Esophagus muscularis mucosa (tissue), 4 donors: ENCODE measurements at places on chromosomes 5 and 9. TPM values are rescaled to one million over a fixed set of nuclear protein-coding genes. Genes with fewer than 3 reads are reported as not detected.

- peaks cover 34% of the 10 kb centered on the region for H3K4me1 ChIP-seq
- H3K27me3 ChIP-seq = no peaks in the 10 kb centered on the region
- no peaks in the 10 kb centered on the region for H3K36me3 ChIP-seq
- peak overlapping the region; percentile 90 for H3K27ac ChIP-seq
- DNase-seq = no peak
- H3K4me3 ChIP-seq = peak overlapping the region; percentile 89
These were observed 501 bp upstream of the MAP1B start for GRCh38 chr5:72106817-72107130.

DNA sequence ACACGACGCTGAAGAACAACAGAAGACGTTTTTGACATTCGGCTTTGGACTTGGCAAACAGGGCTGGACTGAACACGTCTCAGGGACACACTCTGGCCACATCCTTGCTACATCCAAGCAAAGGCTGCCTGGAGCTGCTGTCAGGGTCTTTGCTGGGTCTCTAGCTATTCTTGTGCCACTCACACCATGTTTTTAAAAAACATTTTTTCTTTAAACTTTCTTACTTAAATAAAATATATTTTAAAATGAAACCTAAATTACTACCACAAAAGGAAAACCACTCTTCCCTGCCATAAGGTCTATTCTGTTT lies 128.3 kb upstream of the PHYKPL start:
- H3K27ac ChIP-seq = no peak overlapping the region
- no peak overlapping the region for H3K4me3 ChIP-seq
- no peaks in the 10 kb centered on the region for H3K36me3 ChIP-seq
- no peak for DNase-seq
- peaks cover 2% of the 10 kb centered on the region for H3K27me3 ChIP-seq

DNA sequence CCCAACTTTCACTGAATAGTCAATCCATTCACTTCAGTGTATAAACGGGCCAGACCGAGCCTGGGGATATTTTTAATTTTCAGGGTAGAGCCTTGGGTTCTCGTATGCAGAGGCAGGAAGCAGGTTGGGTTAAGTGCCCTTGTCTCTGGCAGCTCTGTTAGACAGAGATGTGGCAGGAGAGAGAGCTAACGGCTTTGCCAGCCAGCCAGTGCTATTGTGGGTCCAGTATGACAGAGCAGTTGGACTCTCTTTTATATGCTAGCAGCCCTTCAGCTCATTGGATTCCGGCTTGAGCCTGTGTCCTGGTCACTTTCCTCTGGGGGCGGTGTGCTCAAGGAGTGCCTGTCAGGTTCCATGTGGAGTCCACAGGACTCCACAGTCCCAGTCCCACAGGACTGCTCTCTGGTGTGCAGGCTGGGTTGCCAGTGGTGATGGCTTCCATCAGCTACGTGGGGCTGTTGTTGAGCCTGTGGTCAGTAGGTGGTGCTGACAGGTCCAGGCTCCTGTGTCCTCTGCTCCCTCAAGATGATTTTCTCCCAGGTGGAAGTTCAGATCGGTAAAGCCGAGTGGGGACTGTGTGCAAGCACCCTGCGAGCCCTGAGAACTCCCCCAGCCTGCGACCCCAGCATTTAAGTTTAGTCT lies 14.3 kb downstream of the CLTA start:
- H3K4me3 ChIP-seq = no peak overlapping the region
- H3K27ac ChIP-seq = no peak overlapping the region
- H3K4me1 ChIP-seq = peaks cover 32% of the 10 kb centered on the region
- no peaks in the 10 kb centered on the region for H3K27me3 ChIP-seq
- H3K36me3 ChIP-seq = peaks cover 73% of the 10 kb centered on the region
- no peak for DNase-seq

GRCh38 chr9:84667571-84668195 lies 1.8 kb upstream of the NTRK2 start:
- H3K36me3 ChIP-seq = no peaks in the 10 kb centered on the region
- no peak overlapping the region for H3K27ac ChIP-seq
- peaks cover 35% of the 10 kb centered on the region for H3K4me1 ChIP-seq
- no peaks in the 10 kb centered on the region for H3K27me3 ChIP-seq
- no peak for DNase-seq

CARD19 gene
- total RNA-seq = 73.7 TPM

DNA sequence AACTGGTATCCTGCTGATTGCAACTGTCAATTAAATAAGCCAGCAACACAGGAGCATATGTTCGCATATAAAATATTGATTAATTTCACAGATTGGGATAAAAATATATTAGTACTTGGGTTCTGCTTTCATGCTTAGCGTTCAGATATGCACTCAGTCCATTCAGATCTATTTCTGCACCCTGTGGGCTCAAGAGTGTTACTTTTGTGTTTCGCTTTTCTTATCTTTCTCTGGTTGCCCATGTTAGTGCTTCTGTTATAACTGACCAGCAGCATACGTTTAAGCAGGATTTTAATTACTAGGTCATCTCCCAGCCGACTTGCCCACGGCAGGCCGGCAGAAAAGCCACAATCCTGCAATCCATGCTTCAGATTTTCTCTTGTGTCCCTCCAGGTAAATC lies 289.1 kb downstream of the EBF1 start:
- H3K27me3 ChIP-seq = no peaks in the 10 kb centered on the region
- no peak overlapping the region for H3K4me3 ChIP-seq
- no peak for DNase-seq
- H3K36me3 ChIP-seq = no peaks in the 10 kb centered on the region
- H3K27ac ChIP-seq = no peak overlapping the region

EGR1 gene
- 138 TPM for total RNA-seq

- peaks cover 8% of the 10 kb centered on the region for H3K36me3 ChIP-seq
- no peak overlapping the region for H3K27ac ChIP-seq
- H3K4me1 ChIP-seq = peaks cover 24% of the 10 kb centered on the region
- DNase-seq = no peak
- H3K27me3 ChIP-seq = no peaks in the 10 kb centered on the region
- H3K4me3 ChIP-seq = no peak overlapping the region
These were observed 150.3 kb downstream of the UNC13B start for GRCh38 chr9:35311891-35312639.

GRCh38 chr5:67400752-67401151 lies 204.2 kb upstream of the CD180 start:
- no peak for DNase-seq
- peaks cover 29% of the 10 kb centered on the region for H3K4me1 ChIP-seq
- no peak overlapping the region for H3K27ac ChIP-seq
- no peaks in the 10 kb centered on the region for H3K27me3 ChIP-seq

DNA sequence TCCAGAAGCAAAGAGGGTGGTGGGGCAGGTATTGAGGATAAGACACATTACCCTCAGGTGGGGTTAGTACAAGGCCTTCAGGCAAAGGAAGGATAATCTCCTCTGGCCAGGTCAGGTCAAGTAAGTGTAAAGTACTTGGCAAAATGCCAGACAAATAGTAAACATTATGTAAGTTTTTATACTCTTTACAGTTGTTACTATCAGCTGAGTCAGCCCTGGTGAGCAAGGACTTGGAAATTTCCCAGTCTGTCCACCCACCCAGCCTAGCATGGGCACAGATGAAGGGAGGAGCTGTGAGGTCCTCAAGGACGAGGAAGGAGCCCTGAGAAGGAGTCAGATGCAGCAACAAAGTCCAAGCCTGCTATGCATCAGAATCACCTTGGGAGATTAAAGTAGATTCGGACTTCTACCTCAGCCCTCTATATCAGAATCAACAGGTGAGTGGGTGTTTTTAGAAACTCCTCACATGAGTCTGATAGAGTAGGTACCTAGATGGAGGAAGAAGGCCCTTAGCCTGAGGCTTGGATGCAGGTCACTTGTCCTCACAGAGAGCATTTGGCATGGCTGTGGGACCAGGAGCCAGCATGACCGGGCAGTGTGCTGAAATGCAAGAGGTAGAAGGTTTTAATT lies 50.2 kb upstream of the BARX1 start:
- no peaks in the 10 kb centered on the region for H3K4me1 ChIP-seq
- H3K27me3 ChIP-seq = no peaks in the 10 kb centered on the region
- H3K27ac ChIP-seq = no peak overlapping the region
- H3K36me3 ChIP-seq = no peaks in the 10 kb centered on the region
- H3K4me3 ChIP-seq = no peak overlapping the region

DNA sequence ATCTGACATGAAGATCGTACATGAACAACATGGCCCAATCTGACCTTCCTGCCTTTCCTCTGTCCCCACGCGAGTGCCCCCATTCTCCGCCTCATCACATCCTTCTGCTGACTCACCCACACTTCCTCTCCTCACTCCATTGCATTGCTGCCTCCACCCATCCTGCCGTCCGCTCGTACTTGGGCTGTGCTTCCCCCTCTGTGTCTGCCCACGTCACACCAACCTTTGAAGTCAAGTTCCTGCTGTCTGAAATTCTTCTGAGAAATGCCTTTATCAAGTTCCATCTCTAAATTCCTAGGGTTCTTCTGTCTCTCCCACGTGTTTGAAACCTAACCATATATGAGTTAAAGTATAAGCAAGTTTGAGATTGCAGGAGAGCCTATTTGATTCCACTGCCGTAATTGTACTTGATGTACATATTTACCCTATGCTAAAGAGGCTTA lies 18.0 kb upstream of the STARD4 start:
- H3K4me3 ChIP-seq = no peak overlapping the region
- DNase-seq = peak; percentile 94
- H3K27me3 ChIP-seq = no peaks in the 10 kb centered on the region
- H3K36me3 ChIP-seq = no peaks in the 10 kb centered on the region
- H3K27ac ChIP-seq = peak overlapping the region; percentile 50

ODF2 gene
- total RNA-seq = 18.1 TPM

DNA sequence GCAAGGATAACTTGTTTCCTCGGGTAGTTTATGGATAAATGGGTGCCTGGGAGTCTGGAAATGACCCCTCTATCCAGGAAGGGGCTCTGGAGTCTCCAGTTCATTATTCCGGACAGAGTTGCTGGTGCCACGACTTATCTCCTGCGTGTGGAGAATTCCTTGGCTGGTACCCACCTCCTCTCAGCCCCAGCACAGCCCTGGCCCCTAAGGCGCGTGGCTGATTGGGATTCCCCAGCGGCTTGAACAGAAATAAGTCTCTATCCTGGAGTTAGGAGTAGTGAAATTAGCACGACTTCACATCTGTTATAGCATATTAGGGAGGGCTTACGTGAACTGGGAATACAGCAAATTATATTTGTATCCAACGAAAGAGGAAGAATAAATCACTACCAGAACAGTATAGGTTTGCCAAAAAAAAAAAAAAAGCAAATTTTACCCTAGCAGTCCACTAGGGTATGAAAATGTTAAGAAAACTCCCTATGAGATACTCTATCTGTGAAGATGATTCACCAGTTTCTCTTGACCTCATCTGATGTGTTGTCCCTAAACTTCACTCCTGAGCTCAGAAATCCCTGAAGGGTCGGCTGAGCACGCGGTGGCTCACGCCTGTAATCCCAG lies 172.5 kb upstream of the OTULINL start:
- DNase-seq = no peak
- H3K36me3 ChIP-seq = peaks cover 62% of the 10 kb centered on the region
- H3K4me3 ChIP-seq = no peak overlapping the region
- peaks cover 39% of the 10 kb centered on the region for H3K4me1 ChIP-seq

DNA sequence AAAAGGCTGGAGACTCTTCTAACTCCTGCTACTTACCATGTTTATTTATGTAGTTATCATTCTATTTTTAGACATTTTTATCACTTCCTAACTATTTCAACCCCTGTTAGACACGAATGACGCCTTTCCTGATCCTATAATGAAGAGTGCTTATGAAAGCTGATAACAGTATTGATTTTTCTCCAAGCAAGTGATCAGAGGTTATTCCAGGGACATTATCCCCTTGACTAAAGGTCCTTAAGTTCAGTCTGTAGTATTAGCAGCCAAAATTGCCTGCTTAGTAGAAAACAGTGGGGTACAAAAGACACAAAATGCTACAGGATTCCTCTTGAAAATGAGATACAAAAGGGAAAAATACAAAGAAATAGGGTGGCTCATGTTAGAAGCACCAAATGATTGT lies 235.6 kb downstream of the DNAH5 start:
- no peaks in the 10 kb centered on the region for H3K4me1 ChIP-seq
- H3K36me3 ChIP-seq = no peaks in the 10 kb centered on the region
- no peak overlapping the region for H3K27ac ChIP-seq
- no peaks in the 10 kb centered on the region for H3K27me3 ChIP-seq
- H3K4me3 ChIP-seq = no peak overlapping the region

DNA sequence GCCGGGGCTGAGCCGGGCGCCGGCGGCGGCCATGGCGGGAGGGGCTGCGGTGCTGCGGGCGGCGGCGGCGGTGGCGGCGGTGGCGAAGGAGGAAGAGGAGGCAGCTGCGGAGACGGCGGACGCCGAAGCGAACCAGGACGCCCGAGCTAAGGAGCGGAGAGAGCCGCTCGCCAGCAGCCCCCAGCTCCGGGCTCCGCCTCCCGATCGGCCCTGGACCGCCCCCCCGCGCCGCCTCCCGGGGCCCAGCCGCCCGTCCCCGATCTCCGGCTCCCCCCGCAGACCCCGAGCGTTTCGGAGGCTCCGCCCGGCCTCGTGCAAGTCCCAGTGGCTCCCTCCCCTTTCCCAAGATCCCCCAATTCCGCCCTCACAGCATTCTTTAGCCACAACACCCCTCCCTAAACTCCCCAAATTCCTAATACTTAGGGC lies at the start of gene ASTN2:
Gene ASTN2 (minus strand): TSS at position 152 of the 426 bp plus-strand sequence. CDS start 119 bp downstream, at position 33.
- no peak within 1 kb of the TSS for H3K27ac ChIP-seq
- DNase-seq = no peak
- H3K27me3 ChIP-seq = no peaks in the 10 kb centered on the region
- H3K4me3 ChIP-seq = peak within 1 kb of the TSS; percentile 52

- DNase-seq = no peak
- H3K27ac ChIP-seq = no peak overlapping the region
- H3K4me3 ChIP-seq = no peak overlapping the region
- no peaks in the 10 kb centered on the region for H3K27me3 ChIP-seq
- H3K36me3 ChIP-seq = no peaks in the 10 kb centered on the region
These were observed 92.5 kb upstream of the CPEB4 start for GRCh38 chr5:173795601-173796000.

DNA sequence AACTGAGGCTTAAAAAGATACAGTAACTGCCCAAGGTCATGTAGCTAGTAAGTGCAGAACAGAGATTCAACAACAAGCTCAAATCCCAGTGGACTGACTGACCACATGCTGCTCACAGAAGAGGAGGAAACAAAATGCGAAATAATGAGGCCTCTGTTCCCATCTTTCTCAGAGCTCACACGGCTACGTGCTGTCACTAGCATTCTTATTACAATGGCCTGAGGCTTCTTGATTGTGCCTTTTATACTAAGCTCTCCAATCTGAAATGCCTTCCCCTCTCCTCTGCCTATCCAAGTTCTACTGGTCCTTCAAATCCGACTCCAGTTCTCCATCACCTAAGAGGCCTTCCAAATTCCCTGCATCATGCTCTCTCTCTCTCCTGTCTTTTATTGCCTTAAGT lies 26.0 kb downstream of the SGTB start:
- H3K27ac ChIP-seq = no peak overlapping the region
- H3K36me3 ChIP-seq = no peaks in the 10 kb centered on the region
- no peaks in the 10 kb centered on the region for H3K27me3 ChIP-seq
- peaks cover 25% of the 10 kb centered on the region for H3K4me1 ChIP-seq
- DNase-seq = no peak

- no peaks in the 10 kb centered on the region for H3K4me1 ChIP-seq
- DNase-seq = no peak
- H3K4me3 ChIP-seq = no peak overlapping the region
These were observed 13.0 kb upstream of the HSPA9 start for GRCh38 chr5:138588013-138588788.

GRCh38 chr9:121185774-121186403 lies 15.8 kb downstream of the RAB14 start:
- H3K4me3 ChIP-seq = no peak overlapping the region
- peaks cover 87% of the 10 kb centered on the region for H3K4me1 ChIP-seq
- no peak for DNase-seq
